ENCODE measurements at places on chromosomes 12 and 14.

DNA sequence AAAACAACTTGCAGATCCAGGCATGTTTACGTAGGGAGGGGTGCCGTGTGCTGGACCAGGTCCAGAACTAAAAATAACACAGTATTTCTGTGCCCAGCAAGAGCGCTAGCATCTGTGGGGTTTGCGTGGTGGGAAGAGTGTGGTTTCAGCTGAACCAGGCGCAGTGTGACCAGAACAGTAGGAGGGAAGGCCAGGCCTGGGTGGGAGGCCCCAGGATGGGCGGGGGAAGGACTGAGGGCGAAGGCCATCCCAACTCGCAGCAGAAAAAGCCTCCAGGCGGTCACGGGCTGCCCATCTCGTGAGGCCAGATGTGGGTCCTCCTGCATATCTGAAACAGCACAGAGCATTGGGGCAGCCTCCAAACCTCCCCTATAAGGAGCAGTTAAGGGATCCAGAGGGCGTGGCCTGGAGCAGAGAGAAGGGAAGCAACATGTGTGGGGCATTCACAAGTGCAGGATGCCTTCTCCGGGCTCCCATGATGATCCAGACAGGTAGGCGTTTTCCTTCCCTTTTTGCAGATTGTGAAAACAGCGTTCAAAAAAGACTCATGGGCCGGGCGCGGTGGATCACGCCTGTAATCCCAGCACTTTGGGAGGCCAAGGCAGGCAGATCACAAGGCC is 17.8 kb upstream of the CD9 start:
- DNase-seq, result no peak

DNA sequence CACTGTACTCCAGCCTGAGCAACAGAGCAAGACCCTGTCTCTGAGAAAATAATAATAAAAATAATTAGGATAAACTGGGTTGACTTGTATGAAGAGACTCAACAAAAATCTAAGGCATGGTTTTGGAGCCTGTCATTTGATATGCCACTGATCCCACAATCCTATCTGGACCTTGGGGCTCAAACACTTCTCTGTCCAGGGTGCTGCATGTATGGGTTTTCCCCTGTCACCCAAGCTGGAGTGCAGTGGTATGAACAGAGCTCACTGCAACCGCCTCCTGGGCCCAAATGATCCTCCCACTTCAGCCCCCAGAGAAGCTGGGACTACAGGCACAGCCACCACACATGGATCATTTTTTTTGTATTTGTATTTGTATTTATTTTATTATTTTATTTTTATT is 5.3 kb upstream of the VSIG10 start:
- DNase-seq, result no peak

DNA sequence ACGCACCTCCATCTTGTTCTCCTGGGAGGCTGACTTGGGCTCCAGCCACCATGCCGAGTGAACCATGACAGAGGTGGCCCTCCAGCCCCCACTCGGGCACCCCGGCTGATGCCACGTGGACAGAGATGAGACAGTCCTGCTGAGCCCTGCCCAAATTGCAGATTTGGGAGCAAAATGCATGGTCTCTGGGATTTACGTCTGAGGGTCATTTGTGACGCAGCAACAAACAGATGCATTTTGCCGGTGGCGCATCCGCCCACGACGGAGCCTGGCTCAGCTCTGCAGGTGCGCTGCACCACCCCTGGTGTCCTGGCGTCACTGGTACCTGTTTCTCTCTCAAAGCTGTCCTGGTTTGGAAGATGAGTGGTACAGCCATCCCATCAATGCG is 31.1 kb upstream of the INF2 start:
- no peak for DNase-seq

DNA sequence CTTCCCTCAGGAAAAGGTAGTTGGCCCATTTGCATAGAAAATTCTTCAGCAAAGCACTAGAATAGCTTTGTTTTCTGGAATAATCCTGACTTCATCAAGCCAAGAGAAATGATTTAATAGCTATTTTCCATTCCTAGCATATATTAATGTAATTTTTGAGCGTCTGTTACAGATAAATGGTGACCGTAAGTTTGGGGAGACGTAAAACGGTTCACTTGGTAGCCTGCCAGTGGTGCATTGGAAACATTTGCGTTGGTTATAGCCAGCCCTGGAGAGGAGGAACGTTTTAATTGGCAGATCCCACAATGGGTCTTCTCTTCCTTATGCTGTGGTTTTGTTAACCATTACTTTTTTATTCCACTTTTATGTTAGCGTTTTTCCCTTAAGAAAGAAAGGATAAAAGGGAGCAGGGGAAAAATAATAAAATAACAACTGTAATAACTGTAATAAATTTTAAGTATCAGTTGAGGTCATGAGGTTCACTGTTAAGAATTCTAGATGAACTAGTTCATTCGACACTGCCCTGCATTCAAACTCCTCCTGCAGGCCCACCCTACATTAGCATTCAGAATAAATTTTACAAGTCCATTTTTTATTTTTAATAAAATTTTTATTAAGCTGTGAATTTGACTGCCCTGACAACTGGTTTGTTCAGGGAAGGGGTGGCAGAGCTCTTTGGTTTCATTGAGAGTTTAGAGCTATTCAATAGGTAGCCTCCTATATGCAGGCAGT is 300.7 kb downstream of the ERC1 start:
- no peak for DNase-seq

DNA sequence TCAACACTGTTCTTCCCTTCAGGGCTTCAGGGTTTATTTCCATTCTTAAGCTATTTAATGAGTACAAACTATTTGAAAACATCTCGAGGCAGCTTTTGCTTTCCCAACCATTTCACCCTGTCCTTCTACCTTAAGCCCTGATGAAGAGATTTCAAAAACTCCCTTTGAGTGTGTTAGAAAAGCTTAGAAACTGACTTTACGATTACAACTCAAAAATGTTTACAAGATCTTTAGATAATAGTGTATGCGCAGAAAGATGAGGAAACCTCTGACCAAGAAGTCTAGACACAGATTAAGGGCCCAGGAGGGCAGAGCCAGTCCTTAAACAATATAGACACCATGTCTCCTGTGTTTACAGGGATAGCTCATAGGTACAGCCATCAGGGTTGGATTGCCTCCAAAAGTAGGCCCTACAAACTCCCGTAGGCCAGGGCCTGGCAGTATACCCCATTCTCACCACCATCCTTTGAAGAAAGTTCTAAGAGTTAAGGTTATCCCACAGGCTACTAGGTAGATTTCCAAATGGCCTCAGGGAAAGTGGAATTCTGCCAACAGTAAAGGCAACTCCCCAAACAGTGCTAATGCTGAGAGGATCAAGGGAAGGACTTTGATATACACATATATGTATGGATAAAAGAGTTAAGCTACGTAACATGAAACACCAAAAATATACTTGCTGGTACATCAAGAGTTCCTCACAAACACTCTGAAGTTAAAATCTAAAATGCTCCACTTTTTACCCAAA is 11.4 kb upstream of the SOS2 start:
- DNase-seq, result no peak

GRCh38 chr14:94051115-94051514 is 25.0 kb downstream of the OTUB2 start:
- DNase-seq, result peak; percentile 46

DNA sequence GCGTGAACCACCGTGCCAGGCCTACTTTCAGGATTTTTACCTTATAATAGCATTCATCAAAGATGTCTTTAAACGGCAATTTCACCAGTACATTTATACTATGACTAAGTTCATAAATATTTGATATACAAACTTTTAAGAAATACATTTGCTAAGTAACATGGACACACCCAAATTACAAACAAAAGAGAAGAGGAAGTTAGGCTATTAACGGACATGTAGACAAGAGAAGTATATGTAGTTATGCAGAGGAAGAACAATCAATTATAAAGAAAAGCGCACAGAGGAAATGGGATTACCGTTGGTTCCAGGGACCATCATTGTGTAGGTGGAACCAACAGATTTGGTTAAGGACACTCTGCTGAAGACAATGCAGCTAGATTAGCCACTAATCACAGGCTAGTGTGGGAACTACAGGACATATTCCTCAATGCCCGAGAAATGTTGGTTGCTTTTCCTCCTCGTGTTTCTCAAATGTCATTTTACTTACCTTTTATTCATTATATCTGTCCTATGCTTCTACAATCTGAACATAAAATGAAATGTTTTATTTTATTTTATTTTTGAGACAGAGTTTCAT is 24.0 kb upstream of the PKP2 start:
- peak; percentile 29 for DNase-seq

DNA sequence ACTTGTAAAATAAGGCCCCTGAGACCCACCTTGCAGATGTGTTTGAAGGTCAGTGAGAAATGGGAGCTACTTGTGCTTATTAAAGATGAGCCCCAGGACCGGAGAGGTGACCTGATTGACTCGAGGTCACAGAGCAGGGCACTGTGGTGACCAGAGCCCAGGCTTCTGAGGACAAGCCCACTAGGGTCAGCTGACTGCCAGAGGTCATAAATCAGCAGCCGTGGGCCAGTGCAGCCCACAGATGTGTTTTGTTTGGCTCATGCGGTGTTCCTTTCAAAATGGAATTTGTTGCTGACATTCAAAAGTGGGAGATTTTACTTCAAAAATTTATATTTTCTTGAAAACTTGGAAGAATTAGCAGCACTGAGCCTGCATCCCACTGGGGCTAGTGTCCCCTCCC is 24.5 kb downstream of the JDP2 start:
- peak; percentile 21 for DNase-seq

DNA sequence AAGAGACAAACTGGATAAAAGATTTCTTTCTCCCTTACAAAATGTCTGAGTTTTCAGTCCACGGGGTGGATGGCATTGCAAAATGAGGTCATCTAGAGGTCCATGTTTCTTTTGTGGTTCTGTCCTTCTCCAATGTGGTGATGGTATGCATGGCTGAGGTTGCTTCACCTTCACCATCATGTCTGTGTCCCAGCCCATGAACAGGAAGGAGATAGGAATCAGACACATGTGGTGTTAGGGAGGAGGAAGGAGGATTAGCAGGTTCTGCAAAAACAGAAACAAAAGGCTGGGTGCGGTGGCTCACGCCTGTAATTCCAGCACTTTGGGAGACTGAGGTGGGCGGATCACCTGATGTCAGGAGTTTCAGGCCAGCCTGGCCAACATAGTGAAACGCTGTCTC is 11.0 kb upstream of the AEBP2 start:
- peak; percentile 80 for DNase-seq

DNA sequence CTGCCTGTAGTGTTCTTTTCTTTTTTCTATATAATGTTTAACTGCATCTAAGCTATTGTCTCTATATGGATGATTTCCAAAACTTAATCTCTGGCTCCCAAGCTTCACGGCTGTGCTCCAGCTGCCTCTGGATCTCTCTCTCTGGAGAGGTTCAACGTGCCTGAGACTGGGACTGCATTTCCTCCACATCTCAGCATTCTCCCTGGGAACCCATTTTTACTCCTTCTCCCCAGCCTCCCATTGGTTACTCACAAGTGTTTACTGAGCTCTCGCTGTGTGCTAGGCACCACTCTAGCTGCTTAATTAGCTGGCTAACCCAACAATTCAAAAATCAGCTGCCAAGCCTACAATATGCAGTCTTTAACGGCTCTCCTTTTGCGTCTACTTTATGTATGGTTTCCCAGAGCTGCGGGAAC is 34.7 kb downstream of the FBXL14 start:
- DNase-seq, result no peak

- DNase-seq, result no peak
Measured at GRCh38 chr12:10636124-10636523, 22.7 kb upstream of the MAGOHB start.

- DNase-seq, result no peak
Measured at GRCh38 chr14:62409626-62410300, 635.5 kb downstream of the KCNH5 start.

- peak; percentile 80 for DNase-seq
Measured at GRCh38 chr14:34052658-34053014, 101.8 kb upstream of the EGLN3 start.

DNA sequence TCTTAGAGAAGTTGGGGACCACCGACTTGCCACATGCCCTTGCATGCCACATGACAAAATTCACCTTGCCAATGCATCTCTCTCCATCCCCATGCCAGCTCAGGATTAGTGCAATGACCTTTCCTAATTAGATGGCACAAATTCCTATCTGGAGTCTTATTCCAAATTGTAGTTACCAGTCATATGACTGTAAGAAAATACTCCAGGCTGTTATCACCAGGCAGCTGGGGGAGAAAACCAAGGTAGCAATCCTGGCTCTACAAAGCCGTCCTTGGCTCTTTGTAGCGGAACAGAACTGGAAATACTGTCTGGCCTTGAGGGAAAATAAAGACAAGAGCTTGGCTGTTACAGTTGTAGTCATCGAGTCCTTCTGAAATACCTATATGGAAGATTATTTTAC is 208.5 kb upstream of the DIO2 start:
- DNase-seq, result no peak

DNA sequence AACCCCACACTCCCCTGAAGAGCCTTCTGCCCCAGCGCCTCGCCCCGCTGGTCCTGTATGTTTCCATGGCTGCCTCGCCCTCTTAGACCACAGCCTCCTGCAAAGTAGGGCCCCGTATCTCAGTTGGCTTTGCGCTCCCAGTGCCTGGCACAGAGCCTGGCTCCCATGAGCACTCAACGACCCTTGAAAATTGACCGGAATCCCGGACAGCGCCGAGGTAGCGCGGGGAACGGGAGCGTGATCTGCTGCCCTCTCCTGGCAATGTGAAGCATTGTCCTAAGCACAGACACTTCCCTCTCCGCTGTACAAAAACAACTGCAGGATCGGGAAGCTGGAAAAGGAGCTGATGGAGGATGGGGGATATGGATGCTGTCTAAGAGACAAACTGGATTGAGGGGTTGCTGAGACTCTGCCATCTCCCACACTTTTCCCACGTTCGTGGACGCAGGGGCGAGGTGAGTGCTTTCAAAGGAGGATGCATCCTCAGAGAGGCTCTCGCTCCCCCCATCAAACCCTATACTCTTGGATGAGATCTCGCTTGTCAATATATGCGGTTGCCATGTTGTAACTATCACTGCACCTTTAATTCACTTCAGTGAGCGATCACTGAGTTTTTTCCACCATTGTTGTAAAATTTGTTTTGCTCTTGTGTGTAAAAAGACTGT is 10.7 kb upstream of the FKBP4 start:
- DNase-seq, result peak; percentile 64

GRCh38 chr14:55968741-55969140 is 149.5 kb upstream of the PELI2 start:
- DNase-seq, result no peak

GRCh38 chr14:45252366-45253069 is 484 bp downstream of the MIS18BP1 start:
- DNase-seq, result peak; percentile 40

DNA sequence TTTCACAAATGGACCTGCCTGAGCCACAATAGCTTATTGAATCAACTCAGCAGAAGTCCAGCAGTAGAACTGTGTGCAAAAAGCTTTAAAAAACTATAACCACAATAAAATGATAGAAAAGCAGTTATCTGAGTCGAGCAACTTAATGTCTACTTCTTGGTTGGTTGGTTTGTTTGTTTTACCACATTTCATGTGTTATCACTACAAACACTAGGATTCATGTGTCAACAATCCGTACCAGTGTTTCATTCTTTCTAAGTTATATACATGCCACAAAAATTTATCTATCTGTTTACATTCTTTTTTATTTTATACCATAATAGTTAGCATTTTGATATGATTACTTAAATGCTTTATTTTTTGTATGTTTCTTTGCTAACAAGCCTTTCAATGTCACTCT is 339.0 kb downstream of the KCNH5 start:
- DNase-seq, result no peak
